ENCODE measurements at places on chromosomes 3 and 15. TPM values are rescaled to one million over a fixed set of nuclear protein-coding genes. Genes with fewer than 3 reads are reported as not detected.

- no peak for DNase-seq
- H3K27me3 ChIP-seq, result peaks cover 48% of the 10 kb centered on the region
These were observed 49.0 kb upstream of the FGD5 start for GRCh38 chr3:14769544-14770325.

GRCh38 chr3:141410408-141410807 is 42.1 kb downstream of the ZBTB38 start:
- peak overlapping the region; percentile 97 for H3K27ac ChIP-seq
- no peaks in the 10 kb centered on the region for H3K27me3 ChIP-seq
- H3K4me1 ChIP-seq, result peaks cover 100% of the 10 kb centered on the region
- peaks cover 74% of the 10 kb centered on the region for H3K36me3 ChIP-seq

GRCh38 chr3:39590806-39591205 is 123.3 kb downstream of the MOBP start:
- no peak for DNase-seq
- no peaks in the 10 kb centered on the region for H3K4me1 ChIP-seq

LTK gene
- total RNA-seq, result 0.24 TPM

TMEM212 gene
- not detected for total RNA-seq

CRBN gene
- 29.6 TPM for total RNA-seq

- peaks cover 6% of the 10 kb centered on the region for H3K4me1 ChIP-seq
- no peak overlapping the region for H3K4me3 ChIP-seq
- no peak overlapping the region for H3K27ac ChIP-seq
- peaks cover 15% of the 10 kb centered on the region for H3K27me3 ChIP-seq
- DNase-seq, result no peak
These were observed 17.8 kb downstream of the ALPK3 start for GRCh38 chr15:84834969-84835368.

- no peak overlapping the region for H3K4me3 ChIP-seq
- H3K4me1 ChIP-seq, result peaks cover 15% of the 10 kb centered on the region
- H3K27me3 ChIP-seq, result no peaks in the 10 kb centered on the region
- DNase-seq, result peak; percentile 1
- peak overlapping the region; percentile 26 for H3K27ac ChIP-seq
These were observed 342.7 kb downstream of the PTPRG start for GRCh38 chr3:61903931-61904657.

DNA sequence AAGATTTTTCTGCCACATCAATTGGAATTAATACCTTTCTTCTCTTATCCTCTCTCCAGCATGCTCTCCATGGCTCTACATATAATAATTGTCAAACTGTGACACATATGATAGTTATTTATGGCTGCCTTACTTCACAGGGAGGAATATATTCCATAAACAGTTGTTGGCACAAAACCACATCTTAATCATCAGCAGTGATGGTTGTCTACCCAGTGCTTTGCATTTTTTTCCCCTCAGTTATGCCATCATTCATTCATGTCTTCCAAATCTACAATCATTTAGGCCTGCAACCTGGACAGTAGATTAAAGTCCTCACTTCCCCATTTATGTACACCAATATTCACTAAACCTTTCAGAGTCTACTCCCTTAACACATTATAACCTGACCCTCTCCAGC is 107.7 kb downstream of the THRB start:
- DNase-seq, result no peak
- no peak overlapping the region for H3K4me3 ChIP-seq
- no peaks in the 10 kb centered on the region for H3K36me3 ChIP-seq
- H3K27ac ChIP-seq, result no peak overlapping the region
- H3K4me1 ChIP-seq, result no peaks in the 10 kb centered on the region

FOXB1 gene
- not detected for total RNA-seq

Data from HFFc6 (cell line).